Renal cortex interstitium (tissue), 15 donors: ENCODE measurements at places on chromosomes 13 and 19.

GRCh38 chr19:8334458-8335342 is 8.4 kb downstream of the KANK3 start:
- DNase-seq = peak; percentile 64

GRCh38 chr13:105908586-105908985 is 626.9 kb downstream of the EFNB2 start:
- no peak for DNase-seq

DNA sequence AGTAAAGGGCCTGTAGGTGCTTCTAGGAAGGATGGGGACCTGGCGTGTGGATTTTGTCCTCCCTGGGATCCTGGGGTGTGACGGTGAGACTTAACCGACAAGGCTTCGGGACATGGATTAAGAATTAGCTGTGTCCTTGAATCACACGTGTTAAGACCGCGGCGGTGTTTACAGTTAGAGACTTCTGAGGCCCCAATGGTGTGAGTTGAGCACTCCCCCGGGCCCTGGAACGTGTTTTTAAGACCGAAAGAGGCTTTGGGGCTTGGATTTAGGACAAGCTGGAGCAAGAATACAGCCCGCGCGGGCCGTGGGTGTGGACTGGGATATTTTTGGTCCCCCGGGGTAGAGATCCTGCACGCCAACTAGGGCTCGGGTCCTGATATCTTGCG is 1.2 kb upstream of the SLC27A1 start:
- DNase-seq = no peak

- DNase-seq = no peak
Observed at GRCh38 chr13:99363391-99363790, 56.2 kb upstream of the GPR183 start.

- DNase-seq = no peak
Observed at GRCh38 chr19:40604647-40605215, 3.6 kb downstream of the LTBP4 start.
